ENCODE measurements at places on chromosomes 6 and 20.

DNA sequence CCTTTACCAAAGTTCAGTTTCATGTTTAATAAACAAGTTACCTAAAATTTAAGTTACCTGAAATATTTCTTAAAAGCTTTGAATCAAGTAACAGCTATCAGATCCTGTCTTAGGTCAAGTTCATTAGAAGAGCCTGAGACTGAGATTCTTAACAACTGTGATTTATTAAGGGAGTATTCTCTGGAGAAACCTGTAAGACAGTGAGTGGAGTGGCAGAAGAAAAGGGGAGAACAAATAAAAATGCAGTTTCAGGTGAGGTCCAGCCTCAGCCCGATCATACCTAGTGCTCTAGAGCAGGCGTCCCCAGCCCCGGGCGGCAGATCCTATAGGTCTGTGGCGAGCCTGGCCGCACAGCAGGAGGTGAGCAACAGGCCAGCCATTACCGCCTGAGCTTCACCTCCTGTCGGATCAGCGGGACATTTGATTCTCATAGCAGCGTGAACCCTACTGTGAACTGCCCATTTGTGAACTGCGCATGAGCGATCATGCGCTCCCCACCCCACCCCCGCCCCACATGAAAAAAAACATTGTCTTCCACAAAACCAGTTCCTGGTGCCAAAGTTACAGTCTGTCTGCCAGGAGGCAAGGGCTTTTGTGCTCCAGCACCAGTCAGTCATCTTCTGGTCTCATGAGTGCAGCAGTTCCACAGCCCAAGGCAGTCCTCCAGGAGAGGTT lies 59.2 kb upstream of the ADGRB3 start:
- DNase-seq = no peak

GRCh38 chr6:3766214-3766613 lies 14.7 kb upstream of the PXDC1 start:
- DNase-seq = no peak

- DNase-seq = no peak
Measured at GRCh38 chr20:63972312-63973159, 2.8 kb upstream of the ZNF512B start.

- no peak for DNase-seq
Measured at GRCh38 chr6:22062807-22063408, 233.9 kb downstream of the PRL start.

- no peak for DNase-seq
Measured at GRCh38 chr6:146805546-146806325, 207.0 kb downstream of the ADGB start.

DNA sequence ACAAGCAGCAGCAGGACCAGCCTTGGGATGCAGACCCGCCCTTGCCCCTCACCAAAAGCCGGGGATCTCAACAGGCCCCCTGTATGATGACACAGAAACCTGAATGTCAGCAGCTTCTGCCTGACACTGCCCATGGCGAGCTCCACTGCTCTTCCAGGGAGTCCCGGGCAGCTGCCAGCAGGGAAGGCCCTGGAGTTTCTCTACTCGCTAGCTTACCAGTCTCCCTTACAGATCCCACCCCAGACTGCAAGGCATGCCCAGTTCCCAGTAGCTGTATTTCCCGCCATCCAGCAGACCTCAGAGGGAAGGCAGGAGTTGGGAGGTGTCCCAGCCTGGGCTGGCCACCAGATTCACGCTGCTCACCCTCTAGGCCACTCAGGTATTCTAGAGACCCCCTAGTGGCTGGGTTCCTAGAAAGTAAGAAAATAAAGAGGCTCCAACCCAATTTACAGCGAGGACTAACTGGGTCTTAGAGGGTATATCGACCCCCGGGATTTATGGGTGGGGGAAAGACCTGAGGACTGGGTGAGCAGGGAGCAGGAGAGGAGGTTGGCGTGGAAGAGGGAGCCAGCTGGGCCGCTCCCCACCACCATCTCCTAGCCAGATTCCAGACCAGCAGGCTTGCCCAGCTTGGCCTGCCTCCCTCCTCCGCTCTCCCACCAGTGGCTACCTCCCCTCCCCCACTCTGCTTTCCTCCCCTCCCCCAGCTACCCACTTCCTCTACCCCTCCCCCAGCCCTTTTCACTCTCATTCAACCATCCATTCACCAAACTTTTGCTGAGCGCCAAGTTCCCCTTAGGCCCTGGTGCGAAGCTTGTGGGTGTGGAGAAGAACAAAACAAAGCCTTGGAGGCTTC lies 9.7 kb upstream of the HMGA1 start:
- no peak for DNase-seq

DNA sequence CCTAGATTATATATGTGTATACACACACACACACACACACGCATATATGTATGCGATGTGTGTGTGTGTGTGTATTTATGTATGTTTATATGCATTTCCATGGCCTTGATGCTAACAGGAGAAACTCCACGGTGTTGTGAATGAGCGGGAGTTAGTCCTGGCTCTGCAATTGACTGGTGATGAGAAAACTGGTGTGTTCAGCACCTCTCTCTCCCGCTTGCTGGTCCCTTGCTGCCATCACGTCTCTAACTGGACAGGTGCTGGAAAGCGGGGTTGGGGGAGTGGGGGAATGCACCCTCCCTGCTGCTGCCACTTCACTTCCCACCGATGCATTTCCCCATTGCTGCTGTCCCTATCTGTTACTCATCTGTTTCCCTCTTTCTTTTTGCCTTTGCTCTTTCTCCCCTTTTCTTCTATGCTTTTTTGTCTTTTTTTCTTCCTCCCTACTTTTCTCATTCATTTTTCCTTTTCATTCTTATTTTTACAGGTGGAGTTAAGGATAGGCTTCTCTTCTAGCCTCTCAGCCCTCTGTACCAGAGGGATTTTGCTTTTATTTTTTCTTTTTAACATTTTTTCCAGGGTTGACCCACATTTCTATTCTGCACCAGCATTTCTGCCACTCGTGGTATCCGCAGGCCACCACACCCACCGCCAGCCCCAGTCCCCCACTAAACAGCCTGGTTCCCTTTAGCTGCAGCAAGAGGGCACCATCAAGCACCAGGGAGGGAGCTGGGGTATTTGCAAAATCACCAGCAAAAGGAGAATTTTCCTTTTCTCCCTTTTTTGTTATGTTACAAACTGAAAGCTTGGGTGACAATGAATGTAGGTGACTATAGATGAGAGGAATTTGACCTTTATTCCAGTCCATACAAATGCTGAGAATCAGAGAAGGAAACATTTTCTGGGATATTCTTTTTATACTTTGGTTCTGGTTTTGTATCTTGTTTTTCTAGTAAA lies 115.6 kb downstream of the TCP11 start:
- DNase-seq = no peak

Data from stimulated activated CD4-positive, alpha-beta T cell treated with anti-CD3 and anti-CD28 coated beads, Interleukin-15, amount 100 ng/mL, for 1 hour (primary cell).